H1 (cell line): ENCODE measurements at places on chromosomes 6 and 20.
A peak's percentile ranks its signal among the peaks of the same experiment; 100 is the strongest.

DNA sequence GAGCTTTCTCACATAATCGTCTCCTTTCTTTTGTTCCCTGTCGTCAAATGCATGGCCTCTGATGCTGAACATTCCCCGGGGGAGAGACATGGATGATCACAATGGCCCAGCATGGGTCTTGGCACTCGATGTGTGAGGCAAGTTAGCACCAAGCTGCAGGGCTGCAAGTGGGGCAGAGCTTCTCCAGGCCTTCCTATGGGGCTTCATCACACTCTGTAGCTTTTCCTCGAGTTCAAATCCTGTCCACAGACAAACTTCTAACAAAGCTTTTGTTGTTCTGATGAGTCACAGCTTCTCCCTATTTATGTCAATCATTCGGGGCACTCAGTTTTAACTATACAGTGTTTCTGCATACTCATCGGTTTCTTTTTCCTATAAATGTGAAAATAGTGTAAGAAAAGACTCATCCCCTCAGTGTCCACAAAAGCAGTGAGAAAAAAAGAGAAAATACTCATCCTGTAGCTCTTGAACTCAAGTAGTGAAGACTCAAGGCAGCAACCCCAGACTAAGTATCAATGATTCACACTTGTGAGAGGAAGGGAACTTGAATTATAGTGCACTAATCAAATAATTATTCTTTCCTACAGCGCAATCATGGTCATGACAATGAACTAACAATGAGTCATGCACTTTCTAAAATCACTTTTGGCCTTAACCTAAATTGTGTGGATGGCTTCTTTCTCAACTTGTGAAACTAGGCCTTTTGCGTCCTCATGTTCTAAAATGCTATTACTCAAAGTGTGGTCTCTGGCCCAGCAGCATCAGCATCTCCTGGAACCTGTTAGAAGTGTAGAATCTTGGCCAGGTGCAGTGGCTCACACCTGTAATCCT, 68.4 kb upstream of the NOX3 start:
- peak; percentile 33 for DNase-seq

DNA sequence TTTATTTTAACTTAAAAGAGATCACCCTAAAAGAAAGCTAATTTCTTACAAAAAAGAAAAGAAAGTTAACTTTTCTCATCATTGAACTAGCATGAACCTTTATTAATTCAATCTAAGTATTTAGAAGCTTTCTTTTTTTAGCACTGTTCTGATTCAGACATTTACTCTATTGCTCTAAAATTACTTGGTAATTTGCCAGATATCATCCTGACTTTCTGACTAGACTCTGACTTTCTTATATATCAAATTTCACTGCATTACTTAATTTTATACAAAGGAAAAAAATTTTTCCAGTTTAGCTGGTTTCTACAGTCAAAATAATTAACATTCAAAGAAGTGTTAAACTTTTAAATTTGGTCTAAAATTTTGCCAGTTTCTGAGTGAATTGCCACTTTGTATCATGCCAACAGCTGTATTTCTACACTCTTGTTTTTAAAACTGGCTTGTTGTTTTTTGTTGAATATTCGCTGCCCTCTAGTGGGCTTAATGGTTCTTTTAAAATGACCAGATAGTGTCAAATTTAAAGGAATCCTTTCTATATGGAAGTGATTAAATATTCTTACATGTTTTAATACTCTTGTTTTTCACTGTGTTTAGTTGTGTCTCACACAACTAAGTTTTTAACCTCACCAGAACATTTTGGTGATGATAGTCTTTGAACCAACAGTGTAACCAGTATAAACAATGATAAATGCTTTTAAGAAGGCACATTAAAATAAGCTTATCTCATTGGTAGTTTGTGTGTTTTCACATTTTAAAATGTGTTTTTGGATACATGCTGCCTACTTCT, 102.0 kb downstream of the POPDC3 start:
- DNase-seq = no peak

- no peak for DNase-seq
Measured at GRCh38 chr6:99347804-99348203, 1.7 kb downstream of the FAXC start.

DNA sequence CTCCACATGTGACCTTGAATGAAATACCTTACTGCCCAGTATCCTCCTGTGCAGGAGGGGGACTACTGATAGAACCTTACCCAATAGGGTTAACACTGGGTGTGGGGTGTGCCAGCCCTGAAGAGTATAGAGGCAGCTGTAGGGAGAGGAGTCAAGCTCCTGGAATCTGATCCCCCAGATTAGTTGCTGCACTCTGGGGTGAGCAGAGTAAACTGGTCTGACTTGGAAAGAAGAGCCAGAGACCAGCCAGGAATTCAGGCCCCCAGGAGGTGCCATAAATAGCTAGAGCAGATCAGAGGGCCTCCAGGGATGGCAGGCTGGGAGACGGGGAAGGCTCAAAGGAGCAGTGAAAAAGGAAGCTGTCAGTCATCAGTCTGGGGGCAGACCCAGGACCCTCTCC, 3.5 kb upstream of the APOBEC2 start:
- peak; percentile 32 for DNase-seq

DNA sequence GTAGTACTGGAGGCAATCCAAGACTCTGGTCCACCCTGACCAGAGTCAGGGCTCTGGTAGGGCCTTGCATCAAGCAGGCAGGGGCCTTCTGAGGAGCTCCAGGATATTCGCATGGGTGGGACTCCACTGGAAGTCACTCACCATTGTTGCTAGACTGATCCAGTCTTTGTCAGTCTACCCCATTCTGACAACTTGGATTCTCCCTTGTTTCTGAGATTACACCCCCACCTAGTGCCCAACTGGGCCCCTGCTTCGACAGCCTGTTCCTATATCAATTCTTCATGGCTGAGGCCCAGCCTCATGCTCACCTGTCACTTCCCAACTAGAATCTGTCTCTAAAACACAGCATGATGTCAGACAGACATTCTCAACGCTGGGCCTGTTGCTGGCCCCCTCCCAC, 5.2 kb downstream of the SLC35D3 start:
- peak; percentile 57 for DNase-seq
